ENCODE measurements at places on chromosomes 11 and 22. TPM values are rescaled to one million over a fixed set of nuclear protein-coding genes. Genes with fewer than 3 reads are reported as not detected.
A peak's percentile ranks its signal among the peaks of the same experiment; 100 is the strongest.

- no peak for DNase-seq
These were observed 454.7 kb upstream of the DDI1 start for GRCh38 chr11:103581760-103582159.

DNA sequence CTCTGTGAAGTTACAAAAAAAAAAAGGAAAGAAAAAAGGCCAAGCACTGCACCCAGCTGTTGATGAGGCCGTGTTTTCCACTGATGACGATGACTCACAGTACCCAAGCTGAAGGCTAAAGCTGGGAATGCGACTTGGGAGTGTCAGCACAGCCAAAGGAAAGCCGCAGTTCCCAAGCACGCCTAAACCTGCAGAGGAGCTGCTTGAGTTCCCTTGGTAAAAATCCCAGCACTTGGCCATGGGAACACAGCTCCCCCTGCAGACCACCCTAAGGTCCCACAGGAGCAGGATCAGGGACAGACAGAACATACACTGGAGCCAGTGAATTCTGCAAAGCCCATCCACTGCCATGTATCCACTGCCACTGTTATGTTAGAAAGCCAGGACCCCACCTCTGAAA lies 39.9 kb downstream of the SERGEF start:
- DNase-seq, result peak; percentile 67

The SESN3 gene
- 0.79 TPM for total RNA-seq

DNA sequence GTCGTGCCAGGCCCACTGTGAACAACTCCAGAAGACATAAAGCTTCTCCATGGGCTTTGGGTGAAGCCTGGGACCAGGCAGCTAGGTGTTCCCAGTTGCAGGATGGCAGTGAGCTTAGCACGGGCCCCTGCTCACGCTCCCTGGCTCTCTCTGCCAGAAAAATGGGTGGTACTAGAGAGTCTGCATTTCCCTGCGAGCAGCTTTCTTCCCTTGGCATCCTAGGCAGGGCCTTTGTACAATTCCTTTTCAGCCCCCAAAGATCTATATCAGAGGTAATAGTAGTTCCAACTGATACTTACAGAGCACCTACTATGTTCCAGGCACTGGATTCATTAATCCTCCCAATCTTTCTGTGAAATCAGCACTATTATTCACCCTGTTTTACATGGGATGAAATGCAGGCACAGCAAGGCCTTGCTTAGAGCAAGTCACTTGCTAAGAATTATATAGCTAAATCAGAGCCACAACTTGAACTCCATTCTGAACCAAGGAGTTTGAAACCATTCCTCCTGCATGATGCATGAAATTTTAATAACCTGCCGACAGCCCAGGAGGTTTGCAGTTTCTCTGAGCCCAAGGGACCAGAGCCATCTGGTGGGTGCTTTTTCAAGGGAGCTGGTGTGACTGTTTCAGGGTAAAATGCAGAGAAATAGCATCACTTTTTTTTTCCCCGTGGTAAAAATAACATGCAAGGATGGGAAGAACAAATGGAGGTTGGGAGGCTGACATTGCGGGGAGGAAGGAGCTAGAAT lies 22.7 kb downstream of the NAV2 start:
- no peak for DNase-seq

The TRIM49D1 gene
- total RNA-seq, result not detected

- DNase-seq, result no peak
These were observed 220.6 kb downstream of the TMEM135 start for GRCh38 chr11:87258171-87258833.

The INS gene
- total RNA-seq, result not detected
